ENCODE measurements at places on chromosomes 4 and X.

DNA sequence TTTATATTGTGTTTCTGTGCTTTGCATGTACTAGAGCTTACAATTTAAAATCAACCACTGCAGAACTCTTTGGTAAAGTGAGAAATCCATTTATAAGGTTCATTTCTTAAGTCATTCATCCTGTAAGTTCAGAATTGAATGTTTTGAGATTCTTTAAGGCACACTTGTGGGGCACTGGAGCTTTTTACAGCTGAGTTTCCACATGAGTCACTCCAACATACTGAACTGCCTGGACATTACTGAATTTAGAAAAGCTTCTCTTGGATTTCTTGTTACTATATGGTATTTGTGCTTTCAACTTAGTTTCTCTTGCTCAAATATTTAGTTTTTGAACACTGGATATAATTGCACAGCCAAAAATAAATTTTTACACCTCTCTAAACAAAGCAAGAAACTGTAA lies 226.3 kb downstream of the PACRGL start:
- DNase-seq: no peak

GRCh38 chr4:170938588-170938987 lies 848.8 kb upstream of the AADAT start:
- no peak for DNase-seq

DNA sequence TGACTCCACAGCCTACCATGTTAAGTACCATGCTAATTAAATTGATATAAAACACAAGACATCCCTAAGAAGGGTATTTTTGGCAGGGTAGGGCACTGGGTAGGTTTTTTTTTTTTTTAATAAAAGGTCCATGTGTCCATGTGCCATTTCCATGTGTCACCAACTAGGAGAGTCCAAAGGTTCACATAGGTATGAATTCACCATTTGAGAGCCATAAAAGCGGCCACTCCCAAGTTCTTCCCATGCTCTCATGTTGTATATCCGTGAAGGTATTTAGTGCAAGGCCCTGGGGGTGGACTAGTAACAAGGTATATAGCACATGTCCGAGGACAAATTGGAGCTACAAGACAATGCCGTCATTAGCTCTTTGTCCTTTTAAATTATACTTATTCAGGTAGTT lies 107.3 kb downstream of the PDE5A start:
- no peak for DNase-seq

DNA sequence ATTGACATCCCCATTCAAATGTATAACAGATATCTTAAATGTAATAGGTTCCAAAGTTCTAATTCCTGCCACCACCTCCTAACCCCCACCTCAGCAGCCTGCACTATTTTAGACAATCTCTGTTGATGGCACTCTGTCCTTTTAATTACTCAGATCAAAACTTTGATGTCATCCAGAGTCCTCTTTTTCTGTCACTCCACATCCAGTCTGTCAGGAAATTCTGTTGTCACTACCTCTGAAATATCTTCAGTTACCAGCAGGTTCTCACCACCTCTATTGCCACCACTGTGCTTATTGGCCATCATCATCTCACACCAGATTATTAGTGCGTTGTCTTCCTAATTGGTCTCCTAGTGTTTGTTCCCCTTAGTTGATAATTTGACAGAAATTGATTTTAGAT lies 76.2 kb downstream of the PTPN13 start:
- no peak for DNase-seq

DNA sequence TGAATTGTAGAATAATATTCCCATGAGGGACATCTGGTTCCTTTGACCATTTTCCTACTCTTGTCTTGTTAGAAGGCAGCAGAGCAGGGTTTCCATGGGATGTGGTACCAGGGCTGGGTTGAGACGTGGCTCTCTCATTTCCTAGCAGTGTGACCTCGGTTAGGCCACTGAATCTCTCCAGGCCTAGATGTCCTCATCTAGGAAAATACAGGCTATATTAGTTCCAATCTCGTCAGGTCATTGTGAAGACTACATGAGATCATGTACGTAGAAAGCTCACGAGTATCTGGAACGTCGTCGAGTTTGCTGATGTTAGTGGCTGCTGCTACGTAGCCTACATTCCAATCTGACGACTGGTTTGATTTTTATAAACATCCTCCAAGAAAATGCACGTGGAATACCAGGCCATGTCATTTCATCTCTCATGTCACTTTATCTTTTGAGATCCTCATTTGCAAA lies 278.2 kb upstream of the GATB start:
- no peak for DNase-seq

- no peak for DNase-seq
Observed at GRCh38 chr4:103105558-103106356, 6.1 kb upstream of the BDH2 start.

DNA sequence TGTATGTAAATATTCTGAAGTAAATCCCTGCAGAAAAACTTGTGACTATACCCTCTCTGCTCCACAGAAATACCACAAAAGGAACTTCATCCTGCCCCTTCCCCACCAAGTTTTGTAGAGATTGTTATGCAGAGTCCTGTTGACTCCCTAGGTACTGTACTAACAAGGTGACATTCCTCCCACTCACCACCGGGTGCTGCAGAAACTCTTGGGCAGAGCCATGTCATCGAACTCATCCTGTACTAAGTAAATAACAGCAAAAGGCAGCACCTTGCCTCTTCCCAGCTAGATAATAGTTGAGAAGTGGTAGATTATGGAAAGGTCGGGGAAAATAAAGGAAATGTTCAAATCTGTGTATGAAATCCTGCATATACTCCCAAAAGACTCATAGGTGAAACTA lies 233.3 kb downstream of the STPG2 start:
- no peak for DNase-seq

- no peak for DNase-seq
Observed at GRCh38 chr4:10647846-10648245, 36.7 kb downstream of the CLNK start.

GRCh38 chr4:89640620-89641366 lies 196.2 kb downstream of the SNCA start:
- DNase-seq: peak; percentile 19

DNA sequence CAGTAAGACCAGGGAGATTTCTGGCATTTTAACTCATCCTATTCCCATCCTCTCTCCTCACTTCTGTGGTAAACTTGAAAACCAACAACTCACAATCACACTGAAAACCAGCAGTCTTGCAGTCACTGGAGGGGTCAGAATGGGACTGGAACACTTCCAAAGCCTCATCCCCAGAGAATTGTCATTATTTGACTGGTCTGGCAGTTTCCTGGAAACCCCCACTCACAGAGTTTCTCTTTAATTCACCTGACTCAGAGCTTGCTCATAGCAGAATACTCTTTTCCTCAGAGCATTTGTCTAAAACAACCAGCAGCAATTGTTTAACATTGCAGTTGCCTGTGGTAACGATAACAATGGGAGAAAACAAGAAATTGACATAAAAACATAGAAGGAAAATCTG lies 7.3 kb upstream of the RAB9B start:
- DNase-seq: no peak

DNA sequence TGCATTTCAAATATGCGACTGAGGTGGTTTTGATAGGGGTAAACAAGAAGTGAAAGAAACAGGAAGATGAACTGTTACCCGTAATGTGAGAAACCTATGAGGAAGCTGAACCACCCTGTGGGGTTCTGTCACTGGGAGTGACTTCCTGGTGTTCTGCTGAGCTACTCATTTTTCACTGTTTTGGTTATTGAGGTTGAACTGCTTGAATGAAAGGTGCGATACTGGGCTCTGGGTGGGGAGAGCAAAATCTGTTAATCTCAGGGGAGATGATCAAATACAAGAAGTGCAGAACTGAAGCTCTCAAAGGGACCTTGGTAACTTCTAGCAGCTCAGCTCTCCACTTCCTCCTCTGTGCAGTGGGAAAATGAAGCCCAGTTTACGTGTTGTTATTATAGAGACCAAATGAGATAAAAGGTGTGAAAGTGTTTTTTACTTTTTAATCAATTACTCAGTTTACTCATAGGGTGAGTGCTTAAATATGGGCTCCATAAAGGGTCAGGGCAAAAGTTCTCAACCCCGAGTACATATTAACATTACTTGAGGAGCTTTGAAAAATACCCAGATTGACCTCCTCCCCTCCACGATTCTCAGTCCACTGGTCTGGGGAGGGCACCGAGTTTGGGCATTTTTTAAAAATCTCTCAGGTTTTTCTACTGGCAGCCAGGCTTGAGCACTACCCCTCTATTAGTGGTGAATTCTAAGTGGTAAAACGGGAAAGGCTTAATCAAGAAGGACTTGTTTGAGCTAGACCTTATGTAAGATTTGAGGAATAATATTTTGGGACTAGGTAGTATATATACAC lies 66.7 kb downstream of the COQ2 start:
- DNase-seq: no peak

GRCh38 chr4:24158031-24158430 lies 268.2 kb upstream of the PPARGC1A start:
- no peak for DNase-seq

GRCh38 chr4:155973639-155974475 lies 20.2 kb upstream of the CTSO start:
- no peak for DNase-seq
